ENCODE measurements at places on chromosomes 1 and 21. TPM values are rescaled to one million over a fixed set of nuclear protein-coding genes. Genes with fewer than 3 reads are reported as not detected.

The ELAPOR1 gene
- 0.05 TPM for polyA plus RNA-seq

The JAM2 gene
- 3.6 TPM for polyA plus RNA-seq

The POGZ gene
- 8.5 TPM for polyA plus RNA-seq

DNA sequence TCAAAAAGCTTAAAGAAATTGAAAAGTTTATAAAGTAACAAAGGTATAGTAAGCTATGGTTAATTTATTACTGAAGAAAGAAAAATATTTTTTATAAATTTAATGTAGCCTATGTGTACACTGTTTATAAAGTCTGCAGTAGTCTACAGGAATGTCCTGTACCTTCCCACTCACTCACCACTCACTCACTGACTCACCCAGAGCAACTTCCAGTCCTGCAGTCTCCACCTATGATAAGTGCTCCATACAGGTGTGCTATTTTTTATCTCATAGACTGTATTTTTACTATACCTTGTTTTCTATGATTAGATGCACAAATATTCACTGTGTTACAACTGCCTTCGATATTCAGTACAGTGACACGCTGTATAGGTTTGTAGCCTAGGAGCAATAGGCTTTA, 106.6 kb downstream of the NR5A2 start:
- no peak for DNase-seq

- DNase-seq, result no peak
These were observed 119.3 kb upstream of the ADAMTS5 start for GRCh38 chr21:27086186-27086585.
